ENCODE measurements at places on chromosomes 3 and 15. TPM values are rescaled to one million over a fixed set of nuclear protein-coding genes. Genes with fewer than 3 reads are reported as not detected.

- H3K4me3 ChIP-seq = no peak overlapping the region
- H3K4me1 ChIP-seq = peaks cover 6% of the 10 kb centered on the region
- no peak overlapping the region for H3K27ac ChIP-seq
- H3K36me3 ChIP-seq = no peaks in the 10 kb centered on the region
- H3K27me3 ChIP-seq = peaks cover 14% of the 10 kb centered on the region
Measured at GRCh38 chr3:150798122-150798618, 35.2 kb upstream of the SIAH2 start.

DNA sequence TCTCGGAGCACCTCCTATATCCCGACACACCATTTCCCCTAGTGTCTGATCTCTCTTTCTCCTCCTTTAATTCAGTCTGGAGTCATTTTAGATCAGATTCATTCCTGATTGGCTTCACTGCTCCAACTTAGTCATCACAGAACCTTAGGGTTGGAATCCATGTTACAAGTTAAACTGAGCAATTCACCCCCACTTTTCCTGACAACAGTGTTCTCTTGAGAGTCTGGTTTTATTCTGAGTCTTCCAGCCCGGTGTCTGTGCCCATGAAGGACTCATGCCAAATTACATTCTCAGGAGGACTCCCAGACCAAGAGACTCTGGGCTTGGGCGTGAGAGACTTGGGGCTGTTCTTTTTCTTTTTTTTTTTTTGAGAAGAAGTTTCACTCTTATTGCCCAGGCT, 57.5 kb downstream of the LPP start:
- H3K4me3 ChIP-seq = no peak overlapping the region
- H3K4me1 ChIP-seq = peaks cover 16% of the 10 kb centered on the region
- no peaks in the 10 kb centered on the region for H3K27me3 ChIP-seq

GRCh38 chr15:69380100-69380725, 33.9 kb upstream of the KIF23 start:
- H3K27ac ChIP-seq = no peak overlapping the region
- no peak overlapping the region for H3K4me3 ChIP-seq
- DNase-seq = no peak
- no peaks in the 10 kb centered on the region for H3K36me3 ChIP-seq
- peaks cover 10% of the 10 kb centered on the region for H3K27me3 ChIP-seq

GRCh38 chr3:42376344-42376798, 34.0 kb downstream of the LYZL4 start:
- H3K4me3 ChIP-seq = no peak overlapping the region
- H3K36me3 ChIP-seq = peaks cover 2% of the 10 kb centered on the region

DNA sequence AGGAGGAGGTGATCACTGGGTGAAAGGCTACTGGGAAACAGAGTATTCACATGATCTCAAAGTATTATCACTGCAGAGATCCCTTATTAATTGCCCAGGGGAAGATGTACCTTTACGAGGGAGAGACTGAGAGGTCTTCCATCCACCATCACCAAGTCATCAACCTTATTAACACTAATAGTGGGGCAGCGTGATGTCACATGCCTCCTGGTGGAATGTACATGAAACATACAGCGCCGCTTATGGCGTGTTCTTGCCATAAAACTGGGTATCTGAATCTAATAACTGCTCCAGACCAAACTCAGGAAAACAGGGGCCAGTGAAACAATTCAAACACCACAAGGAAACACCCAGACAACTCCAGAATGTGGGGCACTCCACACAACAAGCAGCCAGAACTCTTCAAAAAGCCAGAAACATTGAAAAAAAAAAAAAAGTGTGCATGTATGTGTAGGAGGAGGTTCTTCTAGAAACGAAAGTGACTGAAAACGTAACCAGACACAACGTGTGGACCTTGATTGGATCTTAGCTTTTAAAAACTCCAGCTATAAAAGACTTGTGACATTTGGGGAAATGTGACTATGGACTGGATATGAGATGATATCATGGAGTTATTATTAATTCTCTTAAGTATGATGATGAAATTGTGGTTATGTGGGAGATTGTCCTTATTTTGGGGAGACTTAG, 4.6 kb downstream of the STIMATE start:
- no peaks in the 10 kb centered on the region for H3K27me3 ChIP-seq
- peak overlapping the region; percentile 95 for H3K27ac ChIP-seq
- peaks cover 72% of the 10 kb centered on the region for H3K4me1 ChIP-seq
- no peak for DNase-seq
- peak overlapping the region; percentile 73 for H3K4me3 ChIP-seq

NTRK3 gene
- 8.9 TPM for total RNA-seq

DNA sequence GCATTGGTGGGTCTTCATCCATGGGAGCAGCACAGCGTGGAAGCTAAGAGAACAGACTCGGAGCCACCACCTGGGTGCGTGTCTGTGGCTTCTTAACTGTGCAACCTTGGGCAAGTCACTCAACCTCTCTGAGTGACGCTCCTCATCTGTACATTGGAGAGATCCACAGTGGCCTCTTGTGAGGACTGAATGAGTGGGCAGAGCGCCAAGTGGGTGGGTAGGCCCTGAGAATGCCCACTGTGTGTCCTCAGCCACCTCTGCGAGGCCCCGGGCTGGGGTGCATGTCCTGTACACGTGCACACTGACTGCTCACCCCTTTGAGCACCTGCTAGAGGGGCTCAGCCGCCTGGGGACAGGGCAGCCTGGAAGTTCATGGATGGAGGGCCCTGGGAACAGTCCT, 99.6 kb upstream of the PRR23E start:
- H3K36me3 ChIP-seq = no peaks in the 10 kb centered on the region
- no peak for DNase-seq

DNA sequence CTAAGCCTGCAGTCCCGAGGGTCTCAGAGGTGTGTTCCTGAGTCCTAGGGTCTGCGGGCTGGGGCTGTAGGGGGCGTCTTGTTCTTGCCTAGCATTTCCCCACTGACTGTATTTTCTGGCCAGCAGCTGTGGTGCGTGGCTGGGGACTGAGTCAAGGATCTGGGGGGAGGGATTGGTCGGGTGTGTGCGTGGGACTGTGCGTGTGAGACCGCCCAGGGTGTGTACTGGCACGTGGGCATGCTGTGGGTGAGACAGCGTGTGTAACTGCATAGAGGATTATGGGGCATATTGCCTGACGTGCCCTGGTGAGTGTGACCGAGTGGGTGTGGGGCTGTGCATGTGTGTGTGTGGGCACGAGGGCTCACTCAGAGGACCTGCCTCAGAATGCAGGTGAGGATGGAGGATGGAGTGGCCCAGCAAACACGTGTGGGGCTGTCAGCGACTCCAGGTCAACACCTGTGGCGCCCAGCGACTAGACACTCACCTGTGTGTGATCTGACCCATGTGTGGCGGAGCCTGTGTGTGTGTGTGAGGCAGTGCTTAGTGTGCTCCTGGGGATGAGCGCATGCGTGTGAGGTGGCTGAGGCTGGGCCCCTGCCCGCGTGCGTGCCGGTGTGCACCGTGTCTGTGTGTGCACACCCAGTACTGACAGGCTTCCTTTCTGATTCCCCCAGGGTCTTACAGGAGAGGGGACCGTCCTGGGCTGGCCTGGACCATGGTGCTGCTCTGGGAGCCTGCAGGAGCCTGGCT, 20.9 kb downstream of the FBLN2 start:
- no peak overlapping the region for H3K27ac ChIP-seq
- H3K4me3 ChIP-seq = no peak overlapping the region
- no peak for DNase-seq
- no peaks in the 10 kb centered on the region for H3K36me3 ChIP-seq
- no peaks in the 10 kb centered on the region for H3K27me3 ChIP-seq

DNA sequence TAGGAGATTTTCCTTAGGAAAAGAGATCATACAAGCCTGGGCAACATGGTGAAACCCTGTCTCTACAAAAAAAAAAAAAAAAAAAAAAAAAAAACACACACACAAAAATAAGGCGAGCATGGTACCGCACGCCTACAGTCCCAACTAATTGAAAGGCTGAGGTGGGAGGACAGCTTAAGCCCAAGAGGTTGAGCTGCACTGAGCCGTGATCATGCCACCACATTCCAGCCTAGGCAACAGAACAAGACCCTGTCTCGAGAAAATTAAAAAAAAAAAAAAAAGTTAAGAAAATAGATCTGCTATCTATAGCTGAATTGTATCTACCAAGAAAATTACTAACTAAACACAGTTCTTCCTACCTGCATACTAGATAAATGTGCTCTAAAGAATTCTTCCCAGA, 7.1 kb downstream of the MSL2 start:
- peaks cover 80% of the 10 kb centered on the region for H3K4me1 ChIP-seq
- no peak overlapping the region for H3K27ac ChIP-seq
- no peaks in the 10 kb centered on the region for H3K27me3 ChIP-seq
- peak overlapping the region; percentile 97 for H3K4me3 ChIP-seq
- H3K36me3 ChIP-seq = peaks cover 4% of the 10 kb centered on the region

ATP13A5 gene
- not detected for total RNA-seq

DNA sequence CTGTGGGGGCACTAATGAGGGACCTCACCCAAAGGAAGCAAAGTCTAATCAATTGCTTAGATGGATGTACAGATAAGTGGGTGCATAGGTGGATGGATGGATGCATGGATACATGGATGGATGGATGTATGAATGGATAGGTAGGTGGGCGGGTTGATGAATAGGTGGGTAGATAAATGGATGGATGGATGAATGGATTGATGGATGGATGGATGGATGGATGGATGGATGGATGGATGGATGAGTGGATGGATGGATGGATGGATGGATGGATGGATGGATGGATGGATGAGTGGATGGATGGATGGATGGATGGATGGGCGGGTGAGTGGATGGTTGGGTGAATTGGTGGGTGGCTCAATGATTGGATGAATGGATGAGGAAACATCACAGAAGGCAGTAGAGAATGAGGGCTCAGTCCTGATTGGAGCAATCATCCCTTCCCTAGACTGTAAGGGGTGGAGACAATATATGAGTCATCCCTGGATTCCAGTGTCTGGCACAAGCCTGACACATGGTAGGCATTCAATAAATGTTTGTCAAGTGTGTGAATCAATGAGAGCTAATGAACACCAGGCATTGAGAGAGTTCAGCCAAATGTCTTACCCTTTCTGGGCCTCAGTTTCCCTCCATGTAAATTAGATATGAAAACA, 40.4 kb upstream of the PXYLP1 start:
- peaks cover 15% of the 10 kb centered on the region for H3K4me1 ChIP-seq
- no peak overlapping the region for H3K4me3 ChIP-seq
- DNase-seq = no peak
- no peak overlapping the region for H3K27ac ChIP-seq
- H3K36me3 ChIP-seq = no peaks in the 10 kb centered on the region

TRA2B gene
- total RNA-seq = 215 TPM

DNA sequence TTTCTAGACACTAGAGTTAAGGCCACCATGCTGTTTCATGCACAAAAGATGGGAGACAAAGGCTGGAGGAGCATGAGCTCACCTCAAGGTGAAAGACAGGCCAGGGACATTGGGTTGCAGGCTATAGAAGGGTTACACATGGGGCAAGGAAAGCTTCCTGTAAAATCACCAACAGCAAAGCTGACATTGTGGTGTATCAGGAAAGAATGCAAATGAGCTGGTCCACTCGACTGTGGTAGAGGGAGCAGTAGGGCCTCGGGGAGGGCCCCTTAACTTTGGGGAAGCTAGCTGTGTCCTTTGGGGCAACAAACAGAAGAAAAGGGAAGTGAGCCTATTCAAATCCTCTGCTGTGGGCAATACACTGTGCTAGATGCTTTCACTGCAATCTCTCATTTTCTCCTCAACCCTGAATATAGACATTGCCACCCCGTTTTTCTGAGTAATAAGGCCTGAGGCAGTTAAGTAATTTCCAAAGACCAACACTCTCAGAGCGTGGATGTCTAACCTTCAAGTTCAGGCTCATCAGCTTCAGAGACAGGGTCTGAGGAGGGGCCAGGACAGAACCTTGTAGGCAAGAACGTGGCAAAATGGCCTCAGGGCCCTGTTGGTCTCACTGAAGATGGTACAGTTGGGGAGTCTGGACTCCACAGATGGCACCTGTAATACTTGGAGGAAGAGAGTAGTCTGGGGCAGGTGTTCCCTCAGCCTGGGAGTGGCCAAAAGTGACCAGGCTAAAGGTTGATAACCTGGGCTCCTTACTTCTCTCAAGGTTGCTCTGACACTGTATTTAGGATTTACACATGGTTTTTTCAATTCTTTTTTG, 24.1 kb downstream of the CX3CR1 start:
- H3K4me1 ChIP-seq = peaks cover 34% of the 10 kb centered on the region
- no peak overlapping the region for H3K27ac ChIP-seq
- DNase-seq = no peak
- peaks cover 24% of the 10 kb centered on the region for H3K27me3 ChIP-seq
- H3K4me3 ChIP-seq = no peak overlapping the region

GRCh38 chr3:172065967-172066762, 26.8 kb downstream of the FNDC3B start:
- H3K4me3 ChIP-seq = no peak overlapping the region
- H3K27me3 ChIP-seq = no peaks in the 10 kb centered on the region
- no peak overlapping the region for H3K27ac ChIP-seq
- peaks cover 2% of the 10 kb centered on the region for H3K36me3 ChIP-seq

PEX5L gene
- total RNA-seq = 0.23 TPM

DNA sequence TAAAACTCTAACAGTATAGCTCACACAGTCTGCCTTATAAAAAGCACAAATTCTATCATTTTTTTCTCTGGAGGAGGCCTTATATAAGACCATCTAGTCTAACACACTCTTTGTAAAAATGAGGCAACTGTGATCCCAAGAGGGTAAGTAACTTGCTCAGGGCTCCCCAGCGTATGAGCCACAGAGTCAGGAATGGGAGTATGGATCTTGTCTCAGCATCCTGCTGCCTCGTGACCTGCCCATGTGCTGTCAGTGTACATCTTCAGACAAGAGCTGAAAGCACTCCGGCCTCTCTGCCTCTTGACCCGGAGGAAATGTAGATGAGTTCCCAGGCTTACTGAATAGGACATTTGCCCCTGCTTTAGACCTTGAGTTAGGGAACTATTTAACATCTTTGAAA, 28.4 kb upstream of the MEF2A start:
- H3K36me3 ChIP-seq = no peaks in the 10 kb centered on the region
- H3K27ac ChIP-seq = no peak overlapping the region
- H3K4me1 ChIP-seq = no peaks in the 10 kb centered on the region

CCDC191 gene
- total RNA-seq = 4.8 TPM

- H3K4me1 ChIP-seq = peaks cover 4% of the 10 kb centered on the region
- no peak overlapping the region for H3K27ac ChIP-seq
- peak overlapping the region; percentile 51 for H3K4me3 ChIP-seq
- H3K27me3 ChIP-seq = peaks cover 5% of the 10 kb centered on the region
- DNase-seq = peak; percentile 8
- no peaks in the 10 kb centered on the region for H3K36me3 ChIP-seq
Measured at GRCh38 chr3:107421170-107421792, 44.0 kb downstream of the CCDC54 start.

MYO5C gene
- total RNA-seq = 1.6 TPM

MEGF11 gene
- not detected for total RNA-seq

DNA sequence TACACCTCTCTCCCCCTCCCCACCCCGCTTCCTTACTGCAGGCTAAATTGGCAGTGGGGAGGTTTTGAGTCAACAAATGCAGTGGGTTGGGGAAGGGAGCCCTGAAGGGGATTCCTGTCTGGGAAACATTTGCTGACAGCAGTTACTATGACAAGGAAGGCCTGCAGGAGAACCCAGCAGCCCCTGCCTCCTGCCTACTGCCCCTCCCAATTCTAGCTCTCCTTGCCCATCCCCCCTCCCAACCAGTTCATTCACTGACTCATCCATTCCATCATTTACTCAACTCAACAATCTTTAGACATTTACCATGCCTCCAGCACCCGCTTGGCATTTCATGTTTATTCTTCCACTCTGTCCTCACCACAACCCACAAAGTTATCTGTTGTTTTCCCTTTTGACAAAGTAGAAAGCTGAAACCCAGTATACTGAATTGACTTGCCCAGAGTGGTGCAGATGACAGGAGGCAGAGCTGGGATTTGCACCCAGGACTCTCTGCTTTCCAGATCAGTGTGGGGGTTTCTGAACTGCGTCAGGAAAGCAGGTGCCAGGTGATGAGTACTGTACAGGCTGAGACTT, 75.0 kb downstream of the MAGEF1 start:
- DNase-seq = peak; percentile 78
- peaks cover 6% of the 10 kb centered on the region for H3K4me1 ChIP-seq
- no peak overlapping the region for H3K4me3 ChIP-seq
- no peaks in the 10 kb centered on the region for H3K36me3 ChIP-seq
- H3K27me3 ChIP-seq = peaks cover 10% of the 10 kb centered on the region
- no peak overlapping the region for H3K27ac ChIP-seq

MKRN3 gene
- total RNA-seq = 2.1 TPM

ZNF80 gene
- total RNA-seq = 0.53 TPM
